ENCODE measurements at places on chromosomes 16 and 17.

GRCh38 chr17:59266745-59267144 is 46.4 kb downstream of the GDPD1 start:
- DNase-seq, result no peak

GRCh38 chr16:9308850-9309249 is 217.4 kb downstream of the HAPSTR1 start:
- DNase-seq, result no peak

DNA sequence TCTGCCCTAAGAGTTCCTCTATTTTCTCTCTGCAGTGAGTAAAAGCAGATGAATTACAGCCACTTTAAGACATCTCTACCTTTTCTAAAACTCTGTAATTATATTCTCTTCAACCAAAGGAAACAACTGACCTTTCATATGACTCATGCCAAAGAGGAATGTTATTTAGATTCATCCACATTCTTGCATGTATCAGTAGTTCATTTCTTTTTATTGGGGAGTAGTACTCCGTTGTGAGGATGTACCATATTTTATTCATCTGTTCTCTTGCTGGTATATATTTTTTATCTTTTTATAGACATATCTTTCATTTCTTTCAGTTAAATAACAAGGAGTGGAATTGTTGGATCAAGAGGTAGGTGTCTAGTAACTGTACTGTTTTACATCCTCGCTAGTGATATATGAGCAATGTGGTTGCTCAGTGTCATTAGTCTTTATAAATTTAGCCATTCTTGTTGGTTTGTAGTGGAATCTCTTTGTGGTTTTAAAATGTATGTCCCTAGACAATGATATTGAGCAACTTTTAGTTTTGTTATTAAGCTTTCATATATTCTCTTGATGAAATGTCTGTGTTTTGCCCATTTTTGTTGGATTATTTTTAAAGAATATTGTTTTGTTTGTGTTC is 7.8 kb upstream of the MYH8 start:
- no peak for DNase-seq

DNA sequence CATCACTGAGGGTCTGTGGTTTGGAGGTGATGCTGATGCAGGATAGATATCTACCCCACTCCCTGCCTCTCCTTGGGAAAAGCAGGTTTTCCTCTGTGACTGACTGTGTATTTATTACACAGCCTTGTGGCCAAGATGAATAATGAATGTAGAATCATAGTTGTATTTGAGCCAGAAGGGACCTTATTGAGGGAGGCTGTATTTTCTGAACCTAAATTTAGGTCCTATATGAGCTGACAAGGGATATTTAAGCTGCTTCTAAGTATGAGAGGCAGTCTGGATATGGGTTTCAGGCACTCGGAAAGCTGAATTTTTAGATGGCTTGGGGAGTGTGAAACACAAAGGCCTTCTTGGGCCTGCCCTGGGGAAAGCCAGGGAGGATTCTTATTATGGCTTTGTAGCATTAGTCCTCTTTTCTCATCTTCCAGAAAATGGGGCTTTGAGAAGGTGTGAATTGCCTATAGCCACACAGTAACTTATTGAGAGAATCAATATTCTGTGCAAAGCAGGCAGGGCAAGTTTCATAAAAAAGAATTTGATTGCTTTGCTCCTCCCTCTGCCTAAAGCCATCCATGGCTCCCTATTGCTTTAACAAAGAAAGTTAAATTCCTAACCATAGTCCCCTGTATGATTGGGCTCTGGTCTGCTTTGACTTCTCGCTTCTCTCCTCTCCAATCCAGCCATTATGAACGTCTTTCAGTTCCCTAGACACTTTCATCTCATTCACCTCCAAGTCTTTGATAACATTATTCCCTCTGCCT is 144.8 kb downstream of the SHISA9 start:
- no peak for DNase-seq

GRCh38 chr17:61662741-61663140 is 71.7 kb upstream of the NACA2 start:
- DNase-seq, result no peak
